NCI-H226 (cell line): ENCODE measurements at places on chromosomes 1 and 21.

DNA sequence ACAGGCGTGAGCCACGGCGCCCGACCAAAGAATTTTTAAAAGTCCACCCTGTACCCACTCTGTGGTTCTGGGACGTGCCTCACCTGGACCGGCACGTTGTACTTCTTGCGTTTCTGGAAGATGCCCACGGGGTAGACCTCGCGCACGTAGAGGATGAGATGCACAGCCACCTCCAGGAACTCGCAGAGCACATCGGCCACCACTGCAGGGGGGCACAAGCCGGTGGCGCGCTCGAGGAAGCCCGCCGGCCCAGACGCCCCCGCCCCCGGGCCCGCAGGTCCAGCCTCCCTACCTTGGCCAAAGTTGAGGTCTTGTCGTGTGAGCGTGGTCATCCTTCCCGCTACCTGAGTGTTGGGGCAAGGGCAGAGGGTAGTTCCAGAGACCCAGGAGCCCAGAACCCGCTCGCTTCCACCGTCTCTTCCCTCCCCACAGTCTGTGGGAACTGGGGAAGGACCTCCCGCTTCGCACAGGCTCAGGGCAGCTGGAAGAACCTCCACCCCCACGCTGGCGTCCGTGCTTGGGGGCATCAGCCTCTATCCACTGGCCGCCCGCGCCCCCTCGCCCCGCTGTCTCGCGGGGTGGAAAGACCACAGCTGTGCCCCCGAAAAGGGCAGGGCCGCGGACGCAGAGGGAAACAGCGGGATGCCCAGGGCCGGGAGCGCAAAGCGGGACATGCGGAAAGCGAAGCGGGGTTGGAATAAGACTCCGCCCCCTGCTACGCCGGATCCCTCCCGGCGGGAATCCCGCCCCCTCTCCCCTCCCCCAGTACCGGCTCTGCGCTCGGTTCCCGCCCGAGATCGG lies 478 bp downstream of the MAD2L2 start:
- DNase-seq: no peak

DNA sequence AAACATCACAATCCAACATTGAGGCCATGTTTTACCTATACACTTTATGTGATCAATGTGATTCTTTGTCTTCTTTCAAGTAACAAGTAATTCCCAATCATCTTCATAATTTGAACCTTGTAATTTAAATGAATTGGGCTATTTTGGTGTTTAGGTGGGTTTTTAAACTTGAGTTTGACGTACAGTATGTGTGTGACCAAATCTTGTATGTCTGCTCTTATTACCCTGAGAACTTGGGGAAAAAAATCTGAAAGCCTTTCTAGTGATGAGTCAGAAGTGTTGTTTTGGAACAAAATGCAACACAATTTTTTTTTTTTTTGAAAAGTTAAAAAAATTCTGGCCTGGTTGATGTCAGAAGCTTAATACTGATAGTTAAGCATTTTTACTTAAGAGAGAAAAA lies 68.5 kb downstream of the HHAT start:
- DNase-seq: no peak

GRCh38 chr1:51234721-51235425 lies 1.2 kb upstream of the RNF11 start:
- peak; percentile 42 for DNase-seq

- DNase-seq: no peak
These were observed 10.5 kb upstream of the KDF1 start for GRCh38 chr1:26970810-26971209.

DNA sequence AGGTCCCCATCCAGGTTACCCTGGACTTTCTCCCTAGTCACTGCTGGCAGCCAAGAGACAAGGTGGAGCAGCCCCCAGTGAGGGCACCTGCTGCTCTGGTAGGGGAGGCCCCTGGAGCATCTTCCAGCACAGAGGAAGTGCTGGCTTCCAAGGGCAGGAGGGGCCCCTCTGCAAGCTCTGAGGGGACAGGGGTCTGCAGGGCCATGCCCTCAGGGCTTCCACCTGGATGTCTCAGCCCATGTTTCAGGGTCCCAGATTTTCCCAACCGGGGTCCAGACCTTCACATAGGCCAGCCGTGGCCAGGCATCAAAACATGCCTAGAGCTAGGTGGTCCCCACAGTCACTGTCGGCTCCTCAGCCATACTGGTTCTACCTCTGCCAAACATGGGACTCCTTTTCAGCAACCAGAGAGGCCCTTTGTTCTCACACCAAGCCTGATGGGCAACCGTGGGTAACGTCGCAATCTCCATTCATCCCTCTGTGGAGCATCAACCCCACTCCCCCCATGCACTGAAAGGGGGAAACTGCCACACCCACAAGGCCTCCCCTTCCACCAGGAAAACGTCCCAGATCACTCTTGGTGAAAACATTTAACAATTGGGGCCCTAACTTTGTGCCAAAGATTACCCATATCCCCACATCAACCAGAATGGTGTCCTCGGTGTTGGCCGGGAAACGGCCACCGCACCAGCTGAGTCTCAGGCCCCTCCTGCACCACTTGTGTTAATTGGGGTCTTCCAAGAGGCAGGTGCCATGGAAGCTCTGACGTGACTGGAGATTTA lies 1.9 kb upstream of the COL6A2 start:
- DNase-seq: no peak

GRCh38 chr1:159121526-159121925 lies 45.0 kb upstream of the AIM2 start:
- no peak for DNase-seq
